ENCODE measurements at places on chromosomes 13 and 19. TPM values are rescaled to one million over a fixed set of nuclear protein-coding genes. Genes with fewer than 3 reads are reported as not detected.

DNA sequence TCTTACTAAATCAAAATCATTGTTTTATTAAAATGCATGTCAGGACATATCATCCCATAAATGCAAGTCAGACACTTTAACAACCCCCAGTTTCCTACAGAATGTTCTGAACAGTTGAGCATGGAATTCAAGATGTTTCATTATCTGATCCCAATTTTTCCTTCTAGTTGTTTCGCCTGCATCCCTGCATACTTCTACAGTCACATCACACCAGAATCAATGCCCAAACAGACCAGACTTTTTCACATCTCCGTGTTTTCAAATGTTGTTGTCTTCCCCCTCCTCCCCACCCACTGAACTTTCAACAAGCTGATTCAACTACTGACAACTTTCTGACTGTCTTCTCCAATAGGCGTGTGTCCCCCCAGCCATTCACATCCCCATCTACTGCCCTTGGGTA lies 48.6 kb downstream of the LHFPL6 start:
- DNase-seq: no peak

- no peak for DNase-seq
These were observed 214.2 kb upstream of the MAB21L1 start for GRCh38 chr13:35690581-35691207.

PSG6 gene
- total RNA-seq: not detected

IFNL1 gene
- not detected for total RNA-seq

CEP89 gene
- 8.2 TPM for total RNA-seq

SIGLEC8 gene
- total RNA-seq: 0.46 TPM

PODNL1 gene
- total RNA-seq: not detected

Data from omental fat pad (tissue), 4 donors.